ENCODE measurements at places on chromosomes 13 and 19.

DNA sequence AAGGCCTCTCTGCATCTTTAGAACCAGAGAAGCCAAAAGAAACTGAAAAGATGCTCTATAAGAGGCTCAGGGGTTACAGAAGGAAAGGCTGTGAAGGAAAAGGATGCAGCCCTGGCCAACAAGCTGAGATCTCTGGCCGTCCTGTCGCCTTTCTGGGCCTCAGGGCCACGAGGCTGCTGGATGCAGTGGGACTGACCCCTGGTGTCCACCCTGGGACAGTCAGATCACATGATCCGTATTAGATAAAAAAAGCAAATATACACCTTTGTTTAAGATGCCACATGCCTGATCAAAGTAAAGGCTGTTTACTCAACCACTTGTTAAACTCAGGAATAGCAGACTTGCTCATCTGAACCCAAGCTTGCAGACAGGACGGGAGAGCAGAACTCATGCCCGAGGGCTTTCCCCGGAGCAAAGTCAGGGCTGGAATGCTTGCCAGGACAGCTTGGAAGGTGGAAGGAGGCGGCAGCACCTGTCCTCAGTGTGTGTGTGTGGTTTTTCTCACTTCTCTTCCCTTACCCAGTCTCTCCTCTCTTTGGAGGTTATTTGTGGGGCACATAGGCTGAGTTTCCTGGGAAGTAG lies 206.5 kb upstream of the TSHZ3 start:
- DNase-seq, result no peak

DNA sequence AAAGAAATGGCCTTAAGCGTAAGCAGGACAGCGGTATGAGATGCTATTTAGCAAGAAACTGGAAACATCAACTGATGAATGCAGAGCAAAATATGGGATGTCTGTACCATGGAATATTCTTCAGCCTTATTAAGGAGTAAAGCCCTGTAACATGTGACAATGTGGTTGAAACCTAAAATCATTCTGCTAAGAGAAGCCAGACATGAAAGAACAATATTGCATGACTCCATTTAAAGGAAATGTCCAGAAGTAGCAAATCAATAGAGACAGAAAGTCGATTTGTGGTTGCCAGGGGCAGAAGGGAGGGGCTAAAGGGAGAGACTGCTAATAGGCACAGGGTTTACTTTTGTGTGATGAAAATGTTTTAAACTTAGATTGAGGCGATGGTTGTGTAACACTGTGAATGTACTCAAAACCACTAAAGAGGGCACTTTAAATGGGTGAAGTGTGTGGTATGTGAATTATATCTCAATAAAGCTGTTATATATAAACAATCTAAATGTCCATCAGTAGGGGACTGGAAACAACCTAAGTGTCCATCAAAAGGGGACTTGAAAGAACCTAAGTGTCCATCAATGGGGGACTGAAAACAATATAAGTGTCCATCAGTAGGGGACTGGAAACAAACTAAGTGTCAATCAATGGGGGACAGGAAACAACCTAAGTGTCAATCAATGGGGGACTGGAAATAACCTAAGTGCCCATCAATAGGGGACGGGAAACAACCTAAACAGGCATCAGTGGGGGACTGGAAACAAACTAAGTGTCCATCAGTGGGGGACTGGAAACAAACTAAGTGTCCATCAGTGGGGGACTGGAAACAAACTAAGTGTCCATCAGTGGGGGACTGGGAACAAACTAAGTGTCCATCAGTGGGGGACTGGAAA lies 45.4 kb downstream of the CCL25 start:
- DNase-seq, result no peak

DNA sequence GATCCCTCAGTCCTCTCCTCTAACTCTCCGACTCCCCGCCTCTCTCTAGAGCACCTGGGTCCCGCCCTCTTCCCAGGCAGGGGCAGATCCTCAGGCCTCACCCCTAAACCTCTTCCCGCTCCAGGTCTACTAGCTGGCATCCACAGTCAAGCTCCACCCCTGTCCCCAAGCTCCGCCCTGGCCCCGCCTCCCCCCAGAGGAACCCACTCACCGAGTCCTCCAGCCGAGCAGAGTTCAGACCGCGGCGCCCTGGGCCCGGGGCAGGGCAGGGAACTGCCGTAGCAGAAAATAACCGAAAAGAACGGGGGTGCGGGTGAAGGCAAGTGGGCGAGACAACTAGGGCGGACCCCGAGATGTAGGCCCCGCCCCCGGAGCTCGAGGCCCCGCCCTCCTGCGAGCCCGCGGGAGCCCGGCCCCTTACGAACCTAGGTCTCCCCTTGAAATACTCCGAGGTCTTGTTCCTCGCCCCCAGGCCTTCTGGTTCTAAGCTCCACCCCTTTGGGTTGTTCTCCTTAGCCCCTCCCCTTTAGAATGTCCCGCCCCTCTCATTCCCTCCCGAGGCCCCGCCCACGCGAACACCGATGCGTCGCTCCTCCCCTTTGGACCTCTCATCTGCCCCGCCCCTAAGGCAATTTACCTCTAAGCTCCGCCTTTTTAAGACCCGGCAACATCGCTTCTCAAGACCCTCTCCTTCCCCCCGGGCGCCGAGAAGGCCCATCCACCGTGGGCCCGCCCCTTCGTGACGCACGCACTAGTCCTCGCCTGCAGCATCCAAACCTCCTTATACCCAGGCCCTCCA lies at the start of gene GGN:
TSS of gene GGN (minus strand) at position 485 of the 799 bp plus-strand sequence. CDS start 773 bp downstream, outside the sequence.
- DNase-seq, result peak; percentile 30

GRCh38 chr13:30158774-30159445 lies 148.4 kb downstream of the KATNAL1 start:
- DNase-seq, result peak; percentile 37

DNA sequence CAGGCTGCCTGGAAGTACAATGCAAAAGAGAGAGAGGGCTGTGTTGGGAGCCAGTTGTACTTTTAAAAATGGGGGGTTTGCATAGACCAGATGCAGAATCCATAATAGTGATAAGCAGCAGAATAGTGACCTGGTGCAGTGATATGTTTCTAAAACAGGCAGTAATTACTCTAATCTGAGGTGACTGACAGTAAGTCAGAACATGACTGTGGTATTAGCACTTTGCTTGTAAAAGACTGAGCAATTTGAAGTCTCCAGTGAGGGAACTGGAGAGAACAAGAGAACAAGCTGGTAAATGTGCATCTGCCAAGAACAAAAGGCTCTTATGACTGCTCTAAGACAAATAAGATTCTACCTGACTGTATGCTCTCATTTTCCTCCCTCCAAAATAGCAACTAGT lies 383.4 kb downstream of the ITGBL1 start:
- no peak for DNase-seq

- no peak for DNase-seq
These were observed 34.9 kb upstream of the POMP start for GRCh38 chr13:28623782-28624706.

DNA sequence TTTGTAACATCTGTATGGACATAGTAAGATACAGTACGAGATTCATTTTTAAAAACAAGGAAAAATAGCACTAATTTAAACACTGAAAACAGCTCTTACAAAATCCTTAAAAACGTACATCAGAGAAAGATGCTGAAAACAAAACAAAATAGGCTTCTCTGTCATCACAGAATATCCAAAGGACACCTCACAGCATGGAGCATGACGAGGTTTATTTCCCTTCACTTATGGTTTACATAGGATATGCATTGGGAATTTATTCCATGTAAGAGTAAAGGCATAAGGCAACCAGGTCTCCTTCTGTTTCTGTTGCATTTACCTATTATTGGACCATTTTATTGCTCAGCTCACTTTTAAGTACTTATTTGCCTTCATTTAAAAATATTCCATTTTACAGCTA lies 3.0 kb downstream of the KCTD12 start:
- DNase-seq, result no peak

- no peak for DNase-seq
These were observed 554.0 kb upstream of the SPRY2 start for GRCh38 chr13:80894917-80895316.

- no peak for DNase-seq
These were observed 28.4 kb upstream of the ZNF681 start for GRCh38 chr19:23787106-23787505.

- DNase-seq, result no peak
These were observed 27.5 kb downstream of the CERS1 start for GRCh38 chr19:18868380-18869022.

- DNase-seq, result no peak
These were observed 102.5 kb upstream of the ZNF536 start for GRCh38 chr19:30269638-30270037.

- peak; percentile 64 for DNase-seq
These were observed 21.0 kb downstream of the SMIM24 start for GRCh38 chr19:3459089-3459881.

DNA sequence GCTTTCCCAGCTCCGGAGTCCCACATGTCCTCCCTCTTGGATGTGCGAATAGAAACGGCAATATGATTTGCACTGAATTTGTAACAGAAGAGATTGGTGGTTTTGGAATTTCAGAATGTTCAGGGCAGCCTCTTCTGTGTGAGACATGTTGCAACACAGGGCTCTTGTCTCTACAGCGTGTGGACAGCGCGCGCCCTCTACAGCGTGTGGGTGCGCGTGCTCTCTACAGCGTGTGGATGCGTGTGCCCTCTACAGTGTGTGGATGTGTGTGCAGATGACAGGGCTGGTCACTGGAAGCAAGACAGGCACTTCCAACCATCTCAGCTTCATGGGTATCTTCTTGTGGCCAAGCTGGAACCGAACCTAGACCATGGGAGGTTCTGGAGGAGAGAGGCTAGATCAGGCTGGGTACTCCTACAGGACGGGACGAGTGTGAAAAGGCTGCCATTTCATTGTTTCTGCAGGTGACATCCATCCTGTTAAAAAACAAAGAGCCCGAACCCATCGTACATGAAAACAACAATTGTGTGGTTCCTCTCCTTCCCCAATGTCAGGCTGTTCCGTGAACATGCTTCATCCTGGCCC lies 78.4 kb downstream of the TEX29 start:
- no peak for DNase-seq

DNA sequence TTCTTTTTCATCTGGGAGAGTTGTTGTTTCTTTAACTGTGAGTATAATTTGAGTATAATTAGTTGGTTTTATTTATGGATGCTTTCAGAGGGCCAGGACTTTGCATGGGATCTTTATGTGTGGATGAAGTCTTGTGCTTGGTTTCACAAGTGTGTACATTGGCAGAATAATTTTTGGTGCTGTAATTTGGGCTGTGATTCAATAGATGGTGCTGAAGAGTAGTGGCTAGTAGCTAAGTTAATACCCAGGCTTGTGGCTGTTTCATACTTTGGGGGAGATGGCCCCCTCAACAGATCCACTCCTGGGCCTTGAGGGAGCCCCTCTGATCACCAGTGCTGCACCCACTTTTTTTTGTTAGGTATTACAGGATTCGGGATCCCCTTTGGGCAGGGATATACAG lies 1142.4 kb downstream of the SLITRK1 start:
- no peak for DNase-seq

DNA sequence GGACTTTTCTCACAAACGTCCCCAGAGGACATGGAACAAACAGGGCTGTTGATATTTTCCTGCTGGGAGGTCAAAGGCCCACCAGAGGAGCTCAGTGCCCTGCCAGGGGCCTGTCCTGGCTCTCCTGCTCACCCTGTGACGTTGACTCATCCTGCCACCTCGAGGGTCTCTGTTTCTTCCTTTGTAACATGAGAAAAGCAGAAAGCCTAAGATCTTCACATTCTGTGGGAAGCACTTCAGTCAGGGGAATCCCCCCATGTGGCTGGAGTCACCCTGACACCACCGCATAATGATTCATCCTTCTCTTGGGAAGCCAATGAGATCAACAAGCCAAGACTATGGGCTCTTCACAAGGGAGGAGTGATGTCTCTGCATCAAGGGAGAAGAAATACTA lies 147.9 kb downstream of the KATNAL1 start:
- DNase-seq, result no peak

GRCh38 chr19:3398900-3399278 lies 32.5 kb downstream of the NFIC start:
- no peak for DNase-seq

GRCh38 chr13:109401307-109401706 lies 385.1 kb downstream of the IRS2 start:
- no peak for DNase-seq

DNA sequence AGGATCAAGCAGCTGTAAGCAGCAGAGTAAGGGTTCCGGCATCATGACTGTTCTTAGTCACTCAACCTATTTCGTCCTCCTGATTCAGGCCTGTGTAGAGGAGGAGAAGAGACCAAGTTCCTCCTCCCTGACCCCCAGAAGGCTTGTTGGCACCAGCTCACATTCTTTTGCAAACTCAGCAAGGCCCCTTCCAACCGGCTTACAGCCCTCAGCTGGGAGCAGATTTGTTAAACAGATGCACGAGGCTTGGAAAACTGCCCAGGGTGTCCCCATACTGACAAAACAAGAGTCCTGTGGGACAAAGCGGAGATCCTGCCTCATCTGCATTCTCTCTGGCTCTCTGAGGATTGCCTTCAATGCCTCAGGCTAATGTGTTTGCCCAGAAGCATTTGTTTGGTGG lies 113.2 kb upstream of the SOX21 start:
- peak; percentile 44 for DNase-seq

DNA sequence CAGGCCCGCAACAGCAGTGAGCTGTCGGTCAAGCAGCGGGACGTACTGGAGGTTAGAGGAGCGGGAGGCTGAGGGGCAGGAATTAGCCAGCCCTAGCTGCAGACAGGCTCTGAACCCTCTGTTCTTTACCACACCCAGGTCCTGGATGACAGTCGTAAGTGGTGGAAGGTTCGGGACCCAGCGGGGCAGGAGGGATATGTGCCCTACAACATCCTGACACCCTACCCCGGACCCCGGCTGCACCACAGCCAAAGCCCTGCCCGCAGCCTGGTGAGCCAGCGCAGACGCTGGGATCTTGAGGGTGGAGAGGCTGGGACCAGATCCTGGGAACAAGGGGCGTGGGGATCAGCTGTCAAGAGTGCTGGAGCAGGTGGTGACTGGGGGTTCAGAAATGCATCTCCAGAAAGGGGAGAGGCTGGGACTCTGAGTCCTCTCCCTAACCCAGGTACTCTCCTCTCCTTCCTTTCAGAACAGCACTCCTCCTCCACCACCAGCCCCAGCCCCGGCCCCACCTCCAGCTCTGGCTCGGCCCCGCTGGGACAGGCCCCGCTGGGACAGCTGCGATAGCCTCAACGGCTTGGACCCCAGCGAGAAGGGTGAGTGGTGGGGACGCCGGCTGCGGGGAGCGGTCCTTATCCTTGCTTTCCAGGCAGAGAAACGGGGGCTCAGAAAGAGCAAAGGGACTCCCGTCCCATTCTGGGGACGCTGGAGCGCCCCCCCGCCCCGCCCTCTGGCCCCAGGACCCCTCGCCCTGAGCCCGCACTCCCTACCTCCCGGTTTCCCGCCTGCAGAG lies 10.4 kb downstream of the EPS8L1 start:
- DNase-seq, result no peak

DNA sequence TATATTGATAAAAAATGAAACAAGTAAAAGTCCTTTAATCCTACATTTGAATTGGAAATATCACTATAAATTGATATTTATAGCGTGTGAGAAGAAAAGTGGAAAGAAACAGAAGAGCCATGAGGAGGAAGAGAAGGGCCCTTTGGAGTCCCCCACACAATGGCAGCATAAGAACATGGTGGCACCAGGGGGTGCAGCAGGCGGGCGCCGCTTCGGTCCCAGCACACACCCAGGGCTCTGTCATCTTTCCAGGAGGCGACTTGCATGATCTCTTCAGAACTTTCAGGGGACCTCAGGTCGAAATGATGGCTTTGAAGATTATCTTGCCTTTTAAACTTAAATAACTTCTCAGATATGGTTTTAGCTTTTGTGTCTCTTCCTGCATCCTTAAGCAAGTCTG lies 91.8 kb downstream of the TUBGCP3 start:
- no peak for DNase-seq

Measured in hippocampal formation (tissue), 2 donors.